ENCODE measurements at places on chromosomes 7 and 10. TPM values are rescaled to one million over a fixed set of nuclear protein-coding genes. Genes with fewer than 3 reads are reported as not detected.

LRRC61 gene
- total RNA-seq, result 0.36 TPM

CEP55 gene
- total RNA-seq, result 5.5 TPM

SPDYE6 gene
- not detected for total RNA-seq

SMO gene
- total RNA-seq, result 17.6 TPM

SPDYE5 gene
- not detected for total RNA-seq

LIPA gene
- 63.7 TPM for total RNA-seq

MBLAC1 gene
- total RNA-seq, result 2.3 TPM

PDIA4 gene
- 437 TPM for total RNA-seq

KIAA1549 gene
- 1.6 TPM for total RNA-seq

ZEB1 gene
- total RNA-seq, result 65.2 TPM

CDNF gene
- total RNA-seq, result 2.6 TPM

SH2D4B gene
- total RNA-seq, result 0.07 TPM

CNPY1 gene
- total RNA-seq, result not detected

CNTNAP2 gene
- under 0.01 TPM for total RNA-seq

CTNNA3 gene
- 0.03 TPM for total RNA-seq

GRM3 gene
- total RNA-seq, result not detected

LRRC4 gene
- 0.03 TPM for total RNA-seq

PRSS37 gene
- not detected for total RNA-seq

TRIL gene
- 1.8 TPM for total RNA-seq

ANKRD61 gene
- 0.13 TPM for total RNA-seq

FFAR4 gene
- total RNA-seq, result not detected

CYP17A1 gene
- not detected for total RNA-seq

INA gene
- 1.3 TPM for total RNA-seq

SPDYE2 gene
- not detected for total RNA-seq

DENND2A gene
- 4.8 TPM for total RNA-seq

SORCS1 gene
- total RNA-seq, result not detected

SUGCT gene
- total RNA-seq, result 8.4 TPM

DPP6 gene
- not detected for total RNA-seq

UNCX gene
- not detected for total RNA-seq

KIF5B gene
- total RNA-seq, result 179 TPM

PRRT4 gene
- total RNA-seq, result 0.13 TPM

ACTL6B gene
- not detected for total RNA-seq

CDH23 gene
- 0.13 TPM for total RNA-seq

TMEM184A gene
- 0.03 TPM for total RNA-seq

CCDC172 gene
- total RNA-seq, result not detected

All from smooth muscle cell of the pulmonary artery (primary cell).